ENCODE measurements at places on chromosomes 1 and 21.
A peak's percentile ranks its signal among the peaks of the same experiment; 100 is the strongest.

DNA sequence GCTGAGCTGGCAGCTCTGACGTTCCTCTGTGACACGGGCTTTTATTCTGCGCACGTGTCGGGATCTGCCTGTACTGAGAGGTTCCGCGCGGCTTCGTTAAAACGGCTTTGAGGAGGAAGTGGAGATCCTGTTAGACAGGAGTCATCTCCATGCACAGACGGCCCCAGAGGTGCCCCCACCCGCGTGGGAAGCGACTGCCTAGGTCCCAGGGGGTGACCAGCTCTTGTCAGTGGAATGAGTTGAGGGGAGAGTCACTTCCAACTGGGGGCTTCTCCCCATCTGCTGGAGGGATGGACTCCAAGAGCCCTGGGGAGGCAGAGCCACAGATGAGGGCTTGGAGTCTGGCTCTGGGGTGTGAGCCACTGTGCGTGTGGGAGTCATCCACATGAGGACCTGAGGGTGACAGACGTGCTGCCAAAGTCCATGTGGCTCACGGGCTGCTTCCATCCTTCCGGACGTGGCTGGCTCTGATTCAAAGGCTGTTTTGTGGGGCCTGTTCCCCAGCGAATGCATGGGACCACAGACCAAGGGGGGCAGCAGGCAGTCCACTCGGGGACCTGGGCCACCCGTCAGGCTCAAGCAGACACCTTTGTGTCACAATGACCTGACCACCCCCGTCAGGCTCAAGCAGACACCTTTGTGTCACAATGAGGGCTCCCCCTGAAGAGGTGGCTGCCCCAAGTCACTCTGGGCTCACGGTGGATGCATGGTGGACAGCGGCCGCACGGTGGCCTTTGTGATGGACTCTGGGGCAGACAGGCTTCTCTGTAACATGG lies 26.8 kb downstream of the PTTG1IP start:
- peak; percentile 69 for DNase-seq

- no peak for DNase-seq
These were observed 61.5 kb upstream of the SOX13 start for GRCh38 chr1:204011426-204011825.

GRCh38 chr1:57218487-57219079 lies 205.3 kb downstream of the DAB1 start:
- DNase-seq, result peak; percentile 72

DNA sequence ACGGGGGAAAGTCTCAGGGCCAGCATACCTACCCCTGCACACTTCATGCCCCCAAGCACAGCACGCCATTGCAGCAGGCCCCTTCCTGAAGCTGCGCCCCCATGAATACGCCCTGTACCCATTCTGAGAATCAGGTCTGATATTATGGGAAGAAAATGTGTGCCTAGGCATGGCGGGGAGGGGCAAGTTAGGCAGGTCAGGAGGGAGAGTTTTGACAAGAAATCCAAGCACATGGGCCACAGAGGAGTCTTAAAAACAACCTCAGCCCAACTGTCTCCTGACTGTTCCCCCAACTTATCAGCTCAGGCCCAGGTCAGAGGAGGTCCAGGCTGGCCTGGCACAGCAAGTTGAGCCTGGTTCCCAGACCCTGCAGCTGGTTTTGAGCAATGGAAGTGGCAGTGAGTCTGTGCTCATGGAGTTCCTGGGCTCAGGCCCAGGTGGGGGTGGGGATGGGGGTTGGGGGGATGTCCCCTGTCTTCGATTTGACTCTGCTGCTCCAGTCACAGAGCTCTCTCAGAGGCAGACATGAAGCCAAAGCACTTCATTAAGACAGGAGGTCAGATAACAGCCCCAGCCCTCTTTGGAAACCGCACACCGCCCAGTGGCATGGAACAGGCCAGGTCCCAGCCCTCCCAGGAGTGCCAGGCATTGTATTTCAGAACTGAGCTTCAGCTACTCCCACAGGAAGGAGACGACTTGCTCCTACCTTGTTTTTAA lies 20.6 kb upstream of the BCAR3 start:
- no peak for DNase-seq

DNA sequence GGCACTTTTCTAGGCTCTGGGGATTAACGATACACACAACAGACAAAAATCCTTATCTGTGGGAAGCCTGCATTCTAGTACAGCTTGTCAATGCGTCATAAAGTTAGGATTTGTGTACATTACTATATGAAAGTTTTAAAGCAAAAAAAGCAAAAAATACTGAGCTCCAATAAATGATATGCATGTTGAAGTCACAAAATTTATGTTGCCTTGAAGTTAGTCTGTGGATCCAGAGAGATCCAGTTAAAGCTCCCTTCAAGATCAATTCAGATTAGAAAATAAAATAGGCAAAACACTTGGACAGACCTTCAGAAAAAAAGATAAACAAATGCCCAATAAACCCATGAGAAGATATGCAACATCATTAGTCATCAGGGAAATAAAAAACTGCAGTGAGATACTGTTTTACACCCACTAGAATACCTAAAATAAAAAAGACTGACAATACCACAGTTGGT lies 33.1 kb upstream of the KCNQ4 start:
- DNase-seq, result no peak

DNA sequence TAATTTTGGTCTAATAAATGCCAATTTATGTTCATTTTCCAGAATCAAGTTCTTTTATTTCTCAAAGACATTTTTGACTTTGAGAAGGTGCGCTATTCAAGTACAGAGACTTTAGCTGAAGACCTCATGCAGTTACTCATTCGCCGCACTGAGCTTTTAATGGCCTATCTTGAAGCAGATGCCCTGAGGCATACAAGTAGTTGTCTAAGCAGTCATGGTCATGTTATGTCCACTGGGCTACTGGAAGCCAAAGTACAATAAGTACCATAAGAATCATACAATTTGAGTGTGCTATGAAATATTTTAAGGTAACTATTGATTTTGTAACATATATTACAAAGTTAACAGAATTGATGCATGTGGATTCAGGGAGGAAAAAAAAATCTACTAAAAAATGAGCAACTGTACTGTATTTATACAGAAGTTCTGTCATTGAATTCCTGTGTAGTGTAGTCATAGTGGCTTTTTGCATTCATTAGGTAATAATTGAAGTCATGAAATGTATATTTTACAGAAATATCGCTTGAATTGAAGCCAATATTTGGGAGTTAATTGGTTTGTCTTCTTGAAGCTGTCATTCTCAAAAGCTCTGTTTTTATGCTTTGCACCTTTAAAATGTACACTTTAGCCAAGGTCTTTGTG lies 13.5 kb upstream of the NEXN start:
- DNase-seq, result no peak

- no peak for DNase-seq
These were observed 2.4 kb upstream of the COL6A1 start for GRCh38 chr21:45979141-45979631.
